ENCODE measurements at places on chromosomes 2 and 18.

GRCh38 chr2:47485751-47486300 is 82.9 kb downstream of the MSH2 start:
- no peak for DNase-seq

DNA sequence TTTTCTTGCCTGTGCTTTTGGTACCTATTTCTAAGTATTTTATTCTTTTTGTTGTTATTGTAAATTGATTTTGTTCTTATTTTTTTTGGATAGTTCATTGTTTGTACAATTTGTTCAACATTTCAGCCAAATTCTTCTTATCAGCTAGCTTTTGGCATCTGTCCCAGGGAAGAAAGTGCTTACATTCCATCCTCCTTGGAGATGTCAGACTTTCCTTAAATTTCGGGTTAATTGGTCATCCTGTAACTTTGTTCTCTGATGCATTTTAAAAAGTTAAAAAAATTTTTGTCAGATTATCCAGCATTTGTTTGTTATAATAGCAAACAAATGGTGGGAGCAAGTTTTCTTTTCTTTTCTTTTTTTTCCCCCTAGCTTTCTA is 60.3 kb downstream of the PTH2R start:
- DNase-seq, result no peak

DNA sequence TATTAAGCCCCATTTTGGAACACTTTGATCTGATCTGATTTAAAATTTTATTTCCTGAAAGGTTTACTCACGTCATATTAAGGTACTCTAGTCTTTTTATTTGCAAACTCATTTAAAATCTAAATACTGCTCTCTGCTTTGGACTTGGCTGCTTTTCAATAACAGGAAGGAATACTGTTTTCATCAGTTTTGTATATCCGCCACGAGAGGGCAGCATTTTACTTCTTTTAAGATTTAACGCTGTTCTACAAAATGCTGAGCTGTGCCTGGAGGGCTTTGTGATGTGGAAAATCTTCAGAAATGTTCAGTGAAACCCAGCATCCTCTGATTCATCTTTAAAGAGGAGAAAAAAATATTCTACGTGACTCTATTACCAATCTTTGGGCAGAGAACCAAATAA is 37.5 kb upstream of the SLC38A11 start:
- no peak for DNase-seq

DNA sequence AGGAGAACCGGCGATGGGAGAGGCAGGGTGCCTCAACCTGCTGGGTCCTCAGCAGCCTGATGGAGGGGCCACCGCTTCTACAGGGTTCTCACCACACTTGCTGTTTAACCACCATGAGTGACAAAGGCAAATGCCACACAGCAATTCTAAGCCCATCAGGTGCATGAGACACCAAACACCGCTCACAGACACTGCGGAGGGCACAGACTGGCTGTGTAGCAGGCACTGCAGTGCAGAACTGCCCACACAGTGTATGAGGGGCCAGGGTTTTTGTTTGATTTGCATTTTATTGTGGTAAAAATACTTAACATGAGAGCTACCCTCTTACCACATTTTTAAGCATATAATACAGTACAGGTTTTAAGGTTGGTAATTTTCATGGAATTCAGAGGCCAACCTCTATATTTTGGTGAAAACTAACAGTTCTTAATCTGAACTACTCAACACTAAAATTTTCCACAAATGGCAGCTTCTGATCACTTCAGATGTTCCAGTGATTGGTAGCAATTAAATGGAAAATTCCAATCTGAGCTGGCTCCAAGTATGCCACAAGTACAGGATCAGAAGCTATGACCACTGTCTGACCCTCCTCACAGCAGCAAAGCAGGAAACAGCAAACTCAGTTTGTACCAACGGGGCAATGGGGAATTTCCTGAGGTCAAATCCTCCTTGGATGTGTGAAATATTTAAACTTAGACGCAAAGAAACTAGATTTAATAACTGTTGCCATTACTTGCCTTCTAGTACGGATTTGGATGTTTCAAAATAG is 67.7 kb downstream of the FAM210A start:
- no peak for DNase-seq

- no peak for DNase-seq
These were observed 42.0 kb downstream of the ZFP36L2 start for GRCh38 chr2:43184339-43184895.

DNA sequence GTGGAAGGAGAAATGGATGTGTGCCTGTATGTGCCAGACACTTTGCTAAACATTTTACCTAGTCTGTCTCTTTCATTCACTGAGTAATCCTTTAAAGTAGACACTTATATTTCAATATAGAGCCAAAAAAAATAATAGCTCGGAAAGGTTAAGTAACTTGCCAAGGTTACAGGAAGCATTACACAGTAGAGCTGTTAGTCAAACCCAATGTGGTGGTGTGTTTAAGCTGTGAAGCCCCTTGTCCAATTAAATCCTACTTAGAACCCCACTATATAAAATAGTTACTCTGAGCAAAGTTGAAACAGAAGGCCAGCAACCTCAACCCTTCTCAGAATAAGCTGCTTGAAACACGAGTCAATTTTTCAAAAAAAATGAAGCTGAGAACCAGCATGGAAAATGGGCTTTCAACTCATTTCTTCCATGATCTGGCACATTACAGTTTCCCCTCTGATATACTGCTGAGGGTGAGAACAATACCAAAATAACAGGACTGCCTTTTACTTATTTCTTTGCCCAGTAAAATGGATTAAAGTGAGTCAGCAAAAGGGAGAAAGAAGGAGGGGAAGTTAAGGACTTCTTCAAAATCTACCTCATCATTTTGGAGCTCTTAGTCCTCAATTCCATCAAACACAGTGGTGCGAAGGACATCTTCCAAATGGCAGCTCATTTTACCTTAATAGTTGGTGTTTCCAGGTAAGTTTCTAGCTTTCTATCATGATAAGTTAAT is 7.9 kb downstream of the RDH14 start:
- no peak for DNase-seq

GRCh38 chr2:168816369-168816768 is 13.9 kb downstream of the NOSTRIN start:
- no peak for DNase-seq

DNA sequence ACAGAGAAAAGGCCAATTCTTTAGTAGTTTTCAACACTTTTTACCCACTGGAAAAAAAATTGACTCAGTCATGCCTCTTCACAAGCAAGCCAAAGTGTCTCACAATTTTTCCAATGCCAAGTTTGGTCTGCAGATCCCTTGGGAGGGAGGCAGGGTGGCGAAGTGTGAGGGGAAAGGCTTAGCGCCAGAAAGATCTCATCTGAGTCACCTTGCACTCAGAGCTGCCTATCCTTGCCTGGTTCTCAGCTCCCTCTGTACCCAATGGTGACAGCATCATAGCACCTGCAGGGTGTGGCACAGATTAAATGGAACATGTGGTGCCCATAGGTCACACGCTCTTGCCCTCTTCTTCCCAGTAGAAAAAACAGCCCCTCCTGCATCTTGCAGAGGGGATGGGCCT is 55.2 kb upstream of the GYPC start:
- no peak for DNase-seq

GRCh38 chr2:11303290-11304013 is 41.0 kb downstream of the ROCK2 start:
- no peak for DNase-seq

DNA sequence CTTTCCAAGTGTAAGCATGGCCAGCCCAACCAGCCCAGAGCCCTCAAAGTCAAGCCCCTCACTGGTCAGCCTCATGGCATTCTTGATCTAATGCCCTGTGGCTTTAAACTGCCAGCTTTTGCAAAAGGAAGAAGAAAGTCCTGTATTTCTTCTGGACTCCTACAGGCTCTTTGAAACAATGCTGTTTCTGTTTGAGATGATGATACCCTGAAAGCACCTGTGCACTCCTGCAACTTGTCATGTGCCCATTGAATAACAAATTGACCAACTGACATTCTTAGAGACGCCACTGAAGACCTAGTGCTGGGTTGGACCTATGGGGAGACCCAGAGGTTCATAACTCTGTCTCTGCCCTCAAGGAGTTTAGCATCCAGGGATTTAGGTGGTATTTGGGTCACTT is 82.0 kb upstream of the MSH2 start:
- no peak for DNase-seq

GRCh38 chr2:224869601-224870233 is 153.6 kb upstream of the CCDC195 start:
- DNase-seq, result no peak

GRCh38 chr2:26136451-26136850 is 36.4 kb upstream of the GAREM2 start:
- no peak for DNase-seq

- no peak for DNase-seq
These were observed 8.9 kb upstream of the LTBP1 start for GRCh38 chr2:32937602-32938448.

- peak; percentile 5 for DNase-seq
These were observed 136.7 kb downstream of the TMEM247 start for GRCh38 chr2:46615986-46616485.

DNA sequence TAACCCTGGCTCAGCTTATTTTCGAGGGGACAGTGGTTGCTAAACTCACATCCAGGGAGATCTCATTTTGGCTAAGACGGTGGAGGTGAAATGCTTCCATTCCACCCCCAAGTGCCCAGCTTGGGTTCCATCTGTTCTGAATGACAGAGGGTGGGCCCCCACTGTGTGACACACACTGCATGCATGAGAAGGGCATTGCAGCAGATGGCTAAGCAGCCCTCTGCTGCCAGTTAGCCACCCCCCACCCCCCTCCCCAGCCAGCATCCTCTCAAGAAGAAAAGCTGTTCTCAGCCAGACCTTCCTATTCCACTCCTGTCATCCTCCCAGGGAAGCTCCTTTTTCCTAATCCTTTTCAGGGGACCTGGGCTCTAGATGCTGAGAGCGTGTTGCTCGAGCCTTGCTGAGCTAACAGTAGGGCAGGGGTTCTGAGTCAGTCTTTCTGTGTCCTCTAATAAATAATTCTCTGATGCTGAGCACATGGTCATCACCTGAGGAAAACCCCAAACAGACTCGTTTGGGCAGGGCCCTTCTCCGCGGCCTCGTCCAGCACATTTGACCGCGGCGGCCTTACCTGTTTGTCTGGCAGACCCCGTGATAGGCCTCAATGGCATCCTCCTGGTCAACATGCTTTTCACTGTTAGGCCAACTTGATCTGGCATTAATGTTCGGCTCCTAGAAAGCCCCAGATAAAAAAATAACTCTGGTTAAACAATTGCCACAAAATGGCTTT is 49.5 kb upstream of the ACAA2 start:
- no peak for DNase-seq

GRCh38 chr2:30226144-30227032 is 4.9 kb upstream of the LBH start:
- no peak for DNase-seq

GRCh38 chr2:65553504-65554074 is 121.2 kb upstream of the SPRED2 start:
- DNase-seq, result no peak

- no peak for DNase-seq
These were observed 89.0 kb downstream of the MTCL1 start for GRCh38 chr18:8794156-8794933.

GRCh38 chr18:48562075-48562474 is 23.2 kb downstream of the CTIF start:
- DNase-seq, result no peak

- no peak for DNase-seq
These were observed 3.6 kb downstream of the GPC1 start for GRCh38 chr2:240438810-240439697.

GRCh38 chr18:80136679-80137078 is 27.6 kb downstream of the ADNP2 start:
- no peak for DNase-seq

DNA sequence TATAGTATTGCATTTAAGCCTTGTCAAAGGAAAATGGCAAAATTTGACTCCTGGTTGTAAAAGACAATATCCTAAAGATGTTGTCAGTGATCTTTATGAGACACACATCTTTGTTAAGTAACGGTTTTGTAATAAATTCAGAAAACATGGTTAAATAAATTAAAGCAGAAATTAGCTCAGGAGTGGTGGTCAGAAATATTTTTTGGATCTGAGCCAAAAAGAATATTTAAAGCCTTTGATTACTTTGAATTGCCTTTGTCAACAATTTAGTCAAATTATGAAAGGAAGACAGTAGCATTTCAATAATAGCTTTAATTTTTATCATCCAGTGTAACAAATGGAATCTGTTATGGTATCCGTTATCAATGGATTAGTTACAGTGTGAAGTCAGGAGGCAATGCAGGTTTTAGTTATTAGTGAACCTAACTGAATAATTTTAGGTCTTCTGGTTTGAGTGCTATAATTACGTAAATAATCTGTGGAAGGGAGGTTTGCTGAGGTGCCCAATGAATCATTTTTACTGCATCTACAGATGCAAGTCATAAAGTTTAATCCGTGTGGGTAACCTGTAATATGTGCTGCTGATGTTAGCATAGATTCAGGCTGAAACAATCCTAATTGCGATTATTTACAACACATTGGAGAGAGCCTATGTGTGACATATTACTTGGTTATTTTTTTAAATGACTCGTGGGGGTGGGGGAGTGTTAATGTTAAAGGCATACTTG is 42.7 kb downstream of the SMAD4 start:
- DNase-seq, result no peak

GRCh38 chr2:17355608-17356329 is 162.5 kb downstream of the RAD51AP2 start:
- no peak for DNase-seq

DNA sequence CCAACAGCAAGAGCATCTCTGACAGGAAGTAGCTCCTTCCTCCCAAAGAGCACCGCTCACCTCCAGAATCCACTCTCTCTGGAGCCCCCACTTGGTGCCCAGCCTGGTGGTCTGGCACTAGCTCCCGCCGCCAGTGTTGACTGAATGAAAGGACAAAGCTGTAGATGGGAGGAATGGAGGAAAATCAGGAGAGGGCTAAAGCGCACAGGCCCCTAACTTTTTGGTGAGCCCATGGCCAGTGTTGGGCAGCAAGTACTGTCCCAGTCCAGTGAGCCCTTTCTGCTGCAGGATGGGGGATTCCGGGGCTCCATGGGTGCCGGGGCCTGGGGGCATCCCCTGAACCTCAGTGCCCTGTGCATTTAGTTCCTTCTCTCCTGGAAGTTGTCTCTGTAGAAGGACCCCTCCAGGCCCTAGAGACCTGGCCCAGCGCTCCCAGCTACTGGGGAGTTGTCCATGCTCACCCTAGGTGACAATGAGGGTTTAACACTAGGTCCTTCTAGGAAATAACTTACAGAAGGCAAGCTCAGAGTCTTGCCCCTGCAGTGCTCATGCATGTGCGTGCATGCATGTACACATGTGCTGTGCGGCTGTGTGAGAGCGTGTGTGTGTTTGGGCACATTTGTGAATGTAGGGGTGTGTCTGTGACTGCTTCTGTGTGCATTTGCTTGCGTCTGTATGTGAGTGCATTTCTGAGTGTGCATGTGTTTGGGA is 33.6 kb downstream of the GLI2 start:
- no peak for DNase-seq

GRCh38 chr2:130819226-130819607 is 17.5 kb upstream of the ARHGEF4 start:
- no peak for DNase-seq

- DNase-seq, result no peak
These were observed 7.9 kb downstream of the ALPP start for GRCh38 chr2:232386490-232386739.

DNA sequence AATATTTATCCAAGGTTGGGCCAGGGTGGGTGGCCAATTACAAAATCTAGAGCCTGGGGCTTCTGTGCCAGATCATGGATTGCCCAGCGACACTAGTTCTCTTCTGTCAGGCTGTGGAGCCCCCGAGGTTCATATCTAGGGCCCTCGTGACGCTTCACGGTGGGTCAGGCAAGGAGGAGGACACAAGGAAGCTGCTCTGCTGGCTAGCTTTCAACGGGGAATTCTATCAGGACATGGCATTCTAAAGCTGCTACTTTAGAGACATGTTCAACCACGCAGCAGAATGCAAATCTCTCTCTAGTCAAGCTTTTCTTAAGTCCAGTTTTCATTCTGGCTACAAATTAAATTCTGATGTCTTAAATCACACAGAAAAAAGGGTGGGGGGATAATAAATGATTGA is 180.2 kb downstream of the THADA start:
- DNase-seq, result no peak
